ENCODE measurements at places on chromosomes 3 and 15.

DNA sequence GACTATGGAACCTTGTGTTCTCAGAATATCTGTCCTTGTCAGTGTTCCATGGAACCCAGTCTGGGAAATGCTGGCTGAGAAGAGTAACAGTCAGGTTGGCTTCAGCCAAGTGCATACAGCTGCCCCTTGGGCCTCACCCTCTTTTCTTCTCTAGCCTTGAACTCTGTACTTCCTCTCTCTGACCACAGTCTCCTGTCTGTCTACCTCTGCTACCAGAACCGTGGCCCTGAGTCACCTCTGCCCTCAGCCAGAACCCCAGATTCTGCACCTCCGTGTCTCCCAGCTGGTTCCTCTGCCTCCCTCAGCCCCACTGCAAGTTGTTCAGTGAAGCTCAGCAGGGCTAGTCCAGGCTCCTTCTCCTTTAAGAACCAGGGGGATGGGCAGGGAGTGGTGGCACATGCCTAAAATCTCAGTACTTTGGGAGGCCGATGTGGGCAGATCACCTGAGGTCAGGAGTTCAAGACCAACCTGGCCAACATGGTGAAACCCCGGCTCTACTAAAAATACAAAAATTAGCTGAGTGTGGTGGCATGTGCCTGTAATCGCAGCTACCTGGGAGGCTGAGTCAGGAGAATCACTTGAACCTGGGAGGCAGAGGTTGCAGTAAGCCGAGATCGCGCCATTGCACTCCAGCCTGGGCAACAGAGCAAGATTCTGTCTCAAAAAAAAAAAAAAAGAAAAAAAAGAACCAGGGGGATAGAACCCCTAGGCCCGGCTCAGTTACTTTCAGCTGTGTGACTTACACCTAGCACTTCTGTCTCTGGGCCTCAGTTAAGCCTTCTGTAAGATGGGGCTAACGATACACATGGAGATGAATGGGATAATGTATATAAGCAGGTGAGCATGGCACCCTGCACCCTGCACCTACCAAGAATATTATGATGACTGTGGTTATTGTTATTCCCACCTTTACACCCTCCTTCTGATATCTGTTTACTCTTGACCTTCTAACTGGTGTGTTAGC lies 24.3 kb upstream of the TATDN2 start:
- DNase-seq, result no peak

DNA sequence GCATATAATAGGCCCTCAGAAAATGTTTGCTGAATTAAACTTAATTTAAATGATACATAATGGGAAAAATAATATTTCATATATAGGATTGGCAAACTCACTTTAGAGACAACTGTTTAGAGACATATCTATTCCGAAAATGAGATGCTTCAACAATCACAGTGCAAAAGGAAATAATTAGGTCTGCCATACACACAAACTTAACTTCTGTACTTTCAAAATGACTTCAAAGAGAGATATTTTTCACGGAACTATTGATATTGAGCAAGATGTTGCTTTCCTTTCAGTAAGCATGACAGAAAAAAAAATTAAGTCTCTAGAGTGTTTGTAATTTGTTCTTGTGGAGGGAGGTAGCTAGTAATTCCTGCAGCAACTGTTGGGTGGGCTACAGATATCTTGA lies 769.5 kb downstream of the TUSC7 start:
- no peak for DNase-seq

DNA sequence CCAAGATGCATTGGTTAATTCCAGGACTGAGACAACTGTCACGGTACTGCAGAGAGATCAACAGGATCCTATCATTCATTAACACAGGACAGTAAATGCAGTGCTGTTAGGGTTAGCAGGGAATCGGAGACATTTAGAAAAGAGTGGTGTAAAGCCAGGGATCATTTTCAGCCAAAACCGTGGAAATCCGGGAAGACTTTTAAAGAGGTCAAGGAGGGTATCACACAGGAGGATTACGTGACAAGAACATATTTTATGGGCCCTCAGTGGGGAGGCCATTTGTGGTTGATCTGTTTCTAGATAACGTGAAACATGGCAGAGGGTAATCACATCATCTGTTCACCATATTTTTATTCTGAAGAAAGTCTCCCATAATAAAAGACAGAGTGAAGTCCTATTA lies 216.1 kb downstream of the PTPRG start:
- no peak for DNase-seq

- DNase-seq, result no peak
Measured at GRCh38 chr15:65576664-65577063, 34.3 kb downstream of the INTS14 start.

- no peak for DNase-seq
Measured at GRCh38 chr15:92892201-92892555, 7.9 kb upstream of the CHD2 start.

- no peak for DNase-seq
Measured at GRCh38 chr3:9779721-9780457, 10.1 kb upstream of the CAMK1 start.

- no peak for DNase-seq
Measured at GRCh38 chr3:189365609-189366564, 194.1 kb downstream of the TPRG1 start.

DNA sequence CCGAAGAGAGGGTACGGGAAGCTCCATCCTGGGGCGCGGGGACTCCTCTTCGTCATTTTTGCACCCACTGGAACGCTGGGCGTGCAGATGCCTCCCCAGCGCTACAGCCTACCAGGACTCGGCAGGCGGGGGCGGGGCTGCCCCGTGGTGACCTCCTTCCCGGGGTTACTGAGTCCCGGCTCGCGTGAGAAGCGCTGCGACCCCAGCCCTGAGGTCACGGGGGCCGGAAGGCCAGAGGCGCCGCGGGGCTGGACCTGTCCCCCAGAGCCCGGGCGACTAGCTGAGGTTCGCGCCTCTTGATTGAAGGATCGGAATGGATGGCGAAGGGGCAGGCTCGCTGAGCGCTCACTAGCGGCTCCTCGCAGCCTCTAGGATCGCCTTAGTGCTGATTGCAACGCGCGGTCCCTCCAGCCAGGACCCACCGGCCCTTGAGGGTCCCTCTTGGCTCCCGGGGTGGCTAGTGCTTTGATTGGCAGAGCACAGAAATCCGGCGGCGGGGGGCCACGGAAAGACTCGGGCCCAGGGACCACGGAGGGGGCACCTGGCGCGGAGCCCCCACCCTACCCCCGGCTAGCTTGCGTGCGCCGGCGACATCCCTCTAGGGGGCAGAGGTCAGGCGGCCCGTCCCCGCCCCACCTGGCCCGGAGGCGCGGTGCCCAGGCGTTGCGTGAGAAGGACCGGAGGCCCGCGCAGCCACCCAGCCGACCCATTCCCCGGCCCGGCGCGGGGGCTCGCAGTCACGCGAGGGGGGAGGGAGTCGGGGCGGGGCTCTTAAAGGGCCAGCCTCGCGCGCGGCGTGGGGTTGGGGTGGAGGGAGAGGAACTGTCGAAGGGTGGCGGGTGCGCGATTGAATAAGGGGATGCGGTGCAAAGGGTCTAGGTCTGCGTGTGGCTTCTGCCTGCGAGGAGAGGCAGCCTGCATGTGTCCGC lies 781 bp upstream of the CYP1A1 start:
- no peak for DNase-seq

DNA sequence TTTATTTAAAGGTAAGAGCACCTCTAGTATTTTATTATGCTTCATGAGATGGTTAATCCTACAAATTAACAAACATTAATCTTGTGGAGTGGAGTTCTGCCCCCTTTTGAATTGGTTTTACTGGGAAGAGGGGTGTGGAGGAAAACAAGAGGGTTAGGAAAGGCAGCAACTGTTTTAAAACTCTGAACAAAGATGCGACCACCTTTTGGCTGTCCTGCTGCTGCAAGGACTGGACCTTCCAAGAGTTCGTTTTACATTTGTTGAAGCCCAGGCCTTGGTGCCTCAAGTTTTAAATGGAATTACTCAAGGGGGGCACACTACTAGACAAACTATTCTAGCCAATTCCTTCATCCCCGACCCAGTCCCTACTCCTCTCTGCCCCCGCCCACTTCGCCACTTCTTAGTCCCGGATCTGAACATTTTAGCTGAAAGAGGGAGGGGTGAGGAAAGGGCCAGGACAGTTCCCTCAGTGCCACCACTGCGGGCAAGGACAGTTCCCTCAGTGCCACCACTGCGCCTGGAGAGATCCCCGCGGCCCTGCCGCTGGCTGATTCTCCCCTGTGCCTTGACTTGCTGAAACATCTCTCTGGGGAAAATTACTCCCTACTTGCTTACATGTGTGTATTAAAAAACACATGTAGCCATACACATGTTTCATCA lies 11.2 kb downstream of the SOX2 start:
- DNase-seq, result no peak

GRCh38 chr3:158743664-158744566 lies 11.7 kb upstream of the RARRES1 start:
- DNase-seq, result no peak

GRCh38 chr15:70954171-70954570 lies 61.5 kb downstream of the LRRC49 start:
- DNase-seq, result no peak

Measured in NCI-H2081 treated with DMSO at 0.1 percent for 48 hours (cell line).